GM12892 (cell line): ENCODE measurements at places on chromosomes 7 and 10.

DNA sequence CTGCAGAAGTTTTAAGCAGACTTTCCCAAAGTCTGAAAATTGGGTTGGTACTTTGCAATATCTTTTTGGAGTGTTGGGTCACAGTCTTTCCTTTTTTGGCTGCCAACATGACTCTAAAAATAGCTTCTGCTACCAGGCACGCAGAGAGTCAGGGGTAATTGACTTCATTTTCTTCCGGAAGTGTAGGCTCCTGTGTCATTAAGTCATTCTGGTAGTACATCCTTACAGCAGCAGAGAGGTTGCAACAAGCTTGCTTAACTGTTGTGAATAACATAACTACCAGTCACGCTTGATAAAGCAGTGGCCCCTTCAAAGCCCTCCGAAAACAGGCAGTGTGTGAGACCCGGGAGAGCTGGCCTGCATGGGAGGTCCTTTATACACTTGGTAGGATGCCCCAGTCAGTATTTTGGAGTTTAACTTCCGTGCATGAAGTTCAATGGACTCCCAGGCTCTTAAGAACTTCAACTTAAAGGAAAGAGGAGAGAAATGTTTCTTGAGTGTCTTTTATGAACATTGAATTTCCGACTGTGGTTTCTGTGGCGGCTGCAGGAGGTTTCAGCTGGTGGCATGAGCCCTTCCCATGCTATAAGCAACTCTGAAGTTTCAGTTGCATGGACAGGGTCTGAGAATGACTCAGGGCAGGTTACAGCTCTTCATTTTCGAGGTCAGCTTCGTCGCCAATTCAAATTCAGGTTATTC is 310.7 kb downstream of the GALNT17 start:
- no peak for DNase-seq

DNA sequence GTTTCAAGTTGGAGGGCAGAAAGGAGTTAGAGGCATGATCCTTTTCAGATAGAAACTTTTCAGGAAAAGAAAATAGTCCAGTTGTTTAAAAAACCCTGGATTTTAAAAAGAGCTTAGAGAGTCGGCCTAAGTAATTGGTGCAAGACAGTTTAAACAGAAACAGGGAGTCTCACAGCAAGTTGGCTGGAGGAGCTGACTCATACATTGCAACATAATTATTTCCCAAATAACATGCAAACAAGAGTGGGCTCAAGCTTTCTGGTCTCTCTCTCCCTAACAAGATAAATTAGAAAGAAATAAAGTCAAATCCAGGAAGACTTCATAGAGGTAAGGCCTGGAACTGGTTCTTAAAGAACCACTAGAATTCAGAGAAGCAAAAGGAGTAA is 100.3 kb upstream of the AGBL3 start:
- DNase-seq: no peak

- DNase-seq: no peak
Measured at GRCh38 chr10:5607594-5607993, 58.8 kb downstream of the ASB13 start.

DNA sequence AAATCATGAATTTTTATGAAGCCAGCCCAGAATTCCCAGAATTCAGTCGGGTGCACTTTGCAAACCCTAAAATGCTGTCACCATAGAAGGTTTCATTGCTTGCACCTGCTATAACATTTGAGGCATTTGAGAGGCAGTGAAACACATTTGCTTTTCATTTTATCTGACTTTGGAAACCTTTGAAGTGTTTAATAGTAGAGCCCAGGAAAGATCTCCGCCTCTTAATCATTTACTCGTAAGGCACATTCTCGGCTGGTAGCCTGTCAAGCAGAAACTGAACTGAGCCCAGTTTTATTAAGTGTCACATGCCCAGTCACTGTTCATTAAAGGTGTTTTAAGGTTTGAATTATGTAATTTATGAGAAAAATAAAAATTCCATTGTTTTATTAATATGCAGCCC is 247.6 kb downstream of the EMX2 start:
- no peak for DNase-seq

DNA sequence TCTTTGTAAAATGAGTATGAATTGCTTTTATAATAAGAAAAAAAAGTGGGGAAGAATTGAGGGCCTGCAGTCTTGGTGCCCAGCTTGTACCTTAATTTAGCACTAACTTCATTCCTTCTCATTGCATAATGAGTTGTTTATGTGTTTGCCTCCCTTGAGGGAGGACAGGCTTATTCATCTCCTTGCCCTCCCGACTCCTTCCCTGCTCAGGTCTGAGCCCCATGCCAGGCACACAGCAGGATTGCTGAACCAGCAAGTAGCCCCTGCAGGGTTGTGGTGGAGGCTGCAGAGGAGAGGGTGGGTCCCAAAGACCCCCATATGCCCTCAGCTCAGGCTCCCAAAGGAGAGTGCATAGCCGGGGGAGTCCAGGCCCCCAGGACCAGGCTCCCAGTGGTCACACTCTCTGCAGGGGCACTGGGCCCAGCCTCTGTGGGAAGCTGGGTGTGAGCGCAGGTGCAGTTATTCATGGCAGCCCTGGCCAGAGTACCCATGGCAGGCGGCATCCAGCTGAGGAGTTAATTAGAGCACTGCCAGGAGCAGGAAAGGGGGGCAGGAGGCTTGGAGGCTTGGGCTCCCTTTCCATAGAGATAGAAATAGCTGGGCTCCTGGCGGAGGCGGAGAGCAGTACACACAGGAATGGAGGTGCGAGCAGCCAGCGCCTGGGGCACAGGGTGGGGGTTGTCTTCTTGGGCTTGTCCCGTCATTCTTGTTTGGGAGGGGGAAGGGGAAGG is 28.2 kb upstream of the GOLGA7B start:
- DNase-seq: no peak

GRCh38 chr10:84341538-84341856 is 13.1 kb downstream of the CCSER2 start:
- DNase-seq: no peak

GRCh38 chr7:14842523-14842922 is 60.0 kb downstream of the DGKB start:
- no peak for DNase-seq

- no peak for DNase-seq
Measured at GRCh38 chr7:111980725-111981124, 225.5 kb downstream of the DOCK4 start.

DNA sequence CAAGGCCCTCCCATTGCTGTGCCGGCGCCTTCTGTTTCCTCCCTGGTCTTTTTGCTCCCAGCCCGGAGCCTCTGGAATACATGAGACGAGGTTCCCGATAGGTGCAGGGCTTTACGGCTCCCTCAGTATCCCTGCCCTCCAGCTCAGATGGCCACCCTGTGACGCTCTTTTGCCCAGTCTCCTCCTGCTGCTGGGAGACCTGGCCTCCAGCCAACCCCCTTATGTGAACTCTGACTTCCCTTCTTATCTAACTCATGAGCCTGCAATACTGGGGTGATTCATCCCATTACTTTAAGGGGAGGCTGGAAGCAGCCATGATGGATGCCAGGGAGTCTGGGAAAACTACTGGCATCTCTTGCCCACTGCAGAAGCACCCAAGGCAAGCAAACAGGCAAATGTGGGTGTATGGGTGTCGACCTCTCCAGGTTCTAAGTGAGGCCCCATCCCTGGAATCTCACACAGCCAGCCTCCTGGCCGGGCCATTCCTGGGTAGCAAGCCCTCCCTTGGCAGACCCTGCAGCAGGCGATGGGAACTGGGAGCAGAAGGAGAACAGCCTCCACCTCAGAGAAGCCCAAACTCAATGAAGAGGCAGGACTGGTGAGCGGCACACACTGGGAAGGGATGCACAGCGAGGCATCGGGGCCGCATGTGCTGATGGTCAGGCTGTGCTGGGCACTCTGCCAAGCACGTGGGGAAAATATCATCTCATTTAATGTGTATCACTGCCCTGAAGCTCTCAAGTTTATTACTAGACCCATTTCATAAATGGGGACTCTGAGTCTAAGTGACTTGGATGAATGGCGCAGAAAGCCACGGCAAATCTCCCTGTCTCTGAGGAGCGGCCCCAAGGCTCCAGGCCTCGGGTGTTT is 97.5 kb downstream of the FAM53B start:
- no peak for DNase-seq

GRCh38 chr10:8070440-8070839 is 16.0 kb downstream of the GATA3 start:
- no peak for DNase-seq

GRCh38 chr7:17120756-17121155 is 177.7 kb upstream of the AHR start:
- no peak for DNase-seq

GRCh38 chr7:105013816-105014692 is at the start of gene KMT2E:
KMT2E (plus strand) TSS chr7:105014205; CDS start chr7:105040953, 26,748 bp downstream.
- DNase-seq: peak; percentile 46

DNA sequence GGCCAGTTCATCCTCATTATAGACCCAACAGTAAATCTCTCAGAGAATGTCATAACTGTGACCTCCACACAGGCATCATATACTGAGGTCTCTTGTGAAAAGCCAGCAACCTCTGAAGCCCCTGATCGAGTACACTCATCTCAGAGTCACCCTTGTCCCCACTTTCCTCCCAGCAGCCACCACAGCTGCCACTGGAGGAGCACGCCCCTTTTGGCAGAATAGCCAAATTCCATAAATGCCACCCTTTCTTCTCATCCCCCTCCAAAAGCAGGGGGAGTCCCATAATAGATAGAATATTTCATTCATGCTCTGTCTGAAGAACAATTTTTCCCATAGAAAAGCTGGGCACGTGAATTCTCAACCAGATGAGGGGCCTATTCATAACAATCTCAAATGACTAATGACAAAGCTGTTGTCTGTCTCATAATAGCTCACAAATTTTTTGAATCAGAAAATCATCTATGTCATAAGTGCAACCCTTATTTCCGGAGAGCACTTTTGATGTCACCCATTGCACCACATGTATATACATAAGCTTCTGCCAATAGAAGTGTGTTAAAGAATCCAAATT is 47.4 kb downstream of the SGMS1 start:
- no peak for DNase-seq

DNA sequence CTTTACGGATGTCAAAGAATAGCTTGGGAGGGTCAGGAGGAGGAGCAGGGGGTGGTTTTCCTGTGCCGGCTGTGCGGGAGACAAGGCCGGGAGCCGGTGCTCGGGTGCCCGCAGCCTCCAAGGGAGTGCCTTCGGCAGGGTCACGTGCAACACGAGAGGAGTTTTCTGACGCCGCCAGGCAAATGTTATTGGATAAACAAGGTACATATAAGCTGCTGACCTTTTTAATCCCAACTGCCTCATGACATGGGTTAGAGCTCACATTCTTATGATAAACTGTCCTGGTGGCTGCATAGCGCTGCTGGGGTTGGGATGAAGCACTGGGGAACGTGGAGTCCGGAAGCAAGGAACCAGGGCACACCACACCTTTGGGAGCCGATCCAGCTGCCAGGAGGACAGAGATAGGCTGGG is 124.8 kb upstream of the PDLIM1 start:
- DNase-seq: no peak

DNA sequence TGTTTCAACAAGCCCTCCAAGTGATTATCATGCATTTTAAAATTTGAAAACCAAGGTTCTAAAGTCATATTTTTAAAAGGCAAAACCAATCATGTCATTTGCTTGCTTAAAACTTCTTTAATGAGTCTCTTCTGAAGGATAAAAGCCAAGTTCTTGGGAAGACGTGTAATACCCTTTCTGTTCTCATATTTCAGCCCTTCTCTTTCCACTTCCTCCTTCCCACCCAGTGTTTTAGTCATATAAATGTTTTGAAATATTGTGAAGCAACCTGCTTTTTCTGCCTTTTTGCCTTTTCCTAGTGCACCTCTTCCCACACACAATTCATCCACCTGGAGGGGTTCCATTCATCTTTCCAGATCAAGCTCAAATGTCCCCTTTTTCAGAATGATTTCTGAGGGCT is 211.1 kb upstream of the LRRTM3 start:
- no peak for DNase-seq

- DNase-seq: no peak
Measured at GRCh38 chr10:116803451-116804249, 45.6 kb upstream of the ENO4 start.

GRCh38 chr10:29263506-29263905 is 25.4 kb upstream of the LYZL1 start:
- DNase-seq: no peak

- no peak for DNase-seq
Measured at GRCh38 chr10:37125921-37126320, 523 bp downstream of the ANKRD30A start.

DNA sequence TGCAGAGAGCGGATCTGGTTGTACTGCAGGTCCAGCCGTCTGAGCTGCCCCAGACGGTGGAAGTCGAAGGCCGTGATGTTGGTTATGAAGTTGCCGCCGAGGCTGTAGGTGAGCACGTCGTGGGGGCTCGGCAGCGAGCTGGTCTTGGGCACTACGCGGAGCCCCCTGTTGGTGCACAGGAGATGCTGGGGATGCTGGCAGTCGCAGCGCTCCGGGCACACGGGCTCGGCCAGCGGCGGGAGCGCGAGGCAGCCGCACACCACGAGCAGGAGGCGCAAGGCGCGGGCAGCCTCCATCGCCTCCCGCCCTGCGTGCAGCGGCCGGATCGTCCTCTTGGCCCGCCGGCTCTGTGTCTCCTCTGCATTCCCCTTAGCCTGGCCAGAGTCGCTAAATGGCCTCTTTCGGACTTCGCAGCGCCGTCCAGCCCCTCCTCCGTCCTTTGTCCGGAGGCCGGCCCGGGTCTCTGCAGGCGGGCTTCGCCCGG is 337 bp downstream of the TRIL start:
- DNase-seq: peak; percentile 14

- DNase-seq: no peak
Measured at GRCh38 chr7:126856691-126857291, 395.9 kb downstream of the GRM8 start.

DNA sequence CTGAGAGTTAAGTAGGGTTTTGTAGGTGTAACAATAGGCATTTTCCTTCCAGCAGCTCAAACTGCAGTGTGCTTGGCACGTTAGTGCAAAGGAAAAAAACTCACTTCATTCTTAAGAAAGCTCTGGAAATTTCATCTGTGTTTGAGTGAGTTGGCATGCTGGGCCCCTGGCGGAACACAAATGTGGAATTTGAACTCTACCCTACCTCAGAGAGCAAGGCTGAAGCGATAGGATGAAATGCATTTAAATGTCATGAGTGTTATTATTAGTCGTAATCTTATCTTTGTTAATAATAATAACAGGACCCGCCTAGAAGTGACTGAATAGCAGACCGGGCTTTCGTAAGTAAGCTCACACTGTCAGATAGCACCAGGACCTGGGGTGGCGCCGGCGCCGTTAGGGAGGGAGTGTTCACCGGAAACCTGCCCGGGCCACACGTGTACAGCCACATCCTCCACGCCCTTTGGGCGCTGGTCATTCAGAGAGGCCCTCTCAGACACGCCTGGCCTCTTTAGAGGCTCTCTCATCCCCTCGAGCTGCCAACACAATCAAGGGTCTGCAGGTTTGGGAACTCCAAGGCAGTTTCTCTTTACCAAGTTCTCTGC is 63.5 kb downstream of the GRK5 start:
- peak; percentile 62 for DNase-seq
